ENCODE measurements at places on chromosomes 7 and 10. TPM values are rescaled to one million over a fixed set of nuclear protein-coding genes. Genes with fewer than 3 reads are reported as not detected.

Gene AGAP3
- total RNA-seq: 26.2 TPM

Gene CTAGE8
- 0.28 TPM for total RNA-seq

Gene TUBB8
- total RNA-seq: under 0.01 TPM

Gene C10orf53
- total RNA-seq: not detected

Gene GALNT11
- 32.6 TPM for total RNA-seq

Gene SRI
- 80.6 TPM for total RNA-seq

Gene HOXA11
- 9.6 TPM for total RNA-seq

Gene C10orf143
- total RNA-seq: 0.85 TPM

Gene NUTM2E
- under 0.01 TPM for total RNA-seq

Gene MYOF
- total RNA-seq: 218 TPM

Measured in smooth muscle cell of bladder (primary cell).